ENCODE measurements at places on chromosomes 6 and 20.

- no peak for DNase-seq
Measured at GRCh38 chr6:75436869-75437268, 56.7 kb downstream of the FILIP1 start.

- DNase-seq = no peak
Measured at GRCh38 chr6:38434051-38434450, 205.7 kb downstream of the BTBD9 start.

- no peak for DNase-seq
Measured at GRCh38 chr20:19301843-19302242, 89.4 kb downstream of the SLC24A3 start.

- DNase-seq = no peak
Measured at GRCh38 chr20:384723-385122, 4.2 kb downstream of the TRIB3 start.

All from GM20000 (cell line).